ENCODE measurements at places on chromosomes 5 and 9.
A peak's percentile ranks its signal among the peaks of the same experiment; 100 is the strongest.

- no peak for DNase-seq
Observed at GRCh38 chr5:137498301-137498735, 808 bp downstream of the SPOCK1 start.

DNA sequence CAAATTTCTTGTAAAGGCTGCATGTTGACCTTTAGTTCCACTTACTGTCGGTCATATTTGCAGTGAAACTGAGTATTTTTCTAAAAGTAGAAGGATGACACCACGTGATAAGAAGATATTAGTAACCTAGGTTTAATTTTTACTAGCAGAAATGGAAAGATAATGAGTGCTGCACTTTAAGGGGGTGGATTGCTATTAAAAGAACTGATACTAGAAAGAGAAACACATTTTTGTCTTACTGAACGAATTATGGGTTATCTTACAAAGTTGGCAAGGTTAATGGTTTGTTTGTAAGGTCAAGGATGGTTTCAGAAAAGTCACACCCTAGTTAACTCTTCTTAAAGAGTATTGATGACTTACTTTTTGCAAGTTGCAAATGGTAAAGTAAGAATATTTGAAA, 2.4 kb downstream of the MACIR start:
- DNase-seq = no peak

GRCh38 chr5:7793895-7794294, 57.0 kb downstream of the CFAP90 start:
- no peak for DNase-seq

GRCh38 chr9:20604562-20604961, 17.7 kb downstream of the MLLT3 start:
- DNase-seq = no peak

- DNase-seq = no peak
Observed at GRCh38 chr5:52605317-52606313, 182.1 kb upstream of the ITGA1 start.

- DNase-seq = no peak
Observed at GRCh38 chr5:124315741-124316415, 430.6 kb downstream of the ZNF608 start.

DNA sequence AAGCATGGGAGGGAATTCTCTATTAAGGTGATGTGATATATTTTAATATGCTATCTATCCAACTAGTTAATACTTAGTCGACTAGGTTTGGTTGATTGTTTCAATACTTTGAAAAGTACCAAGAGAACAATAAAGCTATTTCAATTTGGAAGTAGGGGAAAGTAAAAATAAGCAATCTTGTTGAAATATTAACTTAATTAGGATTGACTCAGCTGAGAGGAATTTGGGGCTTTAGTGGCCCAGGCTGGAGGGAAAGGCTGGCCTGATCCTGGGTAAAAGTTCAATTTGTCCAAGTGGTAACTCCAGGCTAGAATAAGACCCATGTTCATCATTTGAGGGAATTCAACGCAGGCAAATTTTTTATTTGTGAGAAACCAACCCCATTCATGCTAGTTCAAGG, 48.6 kb downstream of the NMUR2 start:
- DNase-seq = no peak

GRCh38 chr9:25704800-25705199, 26.6 kb upstream of the TUSC1 start:
- DNase-seq = no peak

DNA sequence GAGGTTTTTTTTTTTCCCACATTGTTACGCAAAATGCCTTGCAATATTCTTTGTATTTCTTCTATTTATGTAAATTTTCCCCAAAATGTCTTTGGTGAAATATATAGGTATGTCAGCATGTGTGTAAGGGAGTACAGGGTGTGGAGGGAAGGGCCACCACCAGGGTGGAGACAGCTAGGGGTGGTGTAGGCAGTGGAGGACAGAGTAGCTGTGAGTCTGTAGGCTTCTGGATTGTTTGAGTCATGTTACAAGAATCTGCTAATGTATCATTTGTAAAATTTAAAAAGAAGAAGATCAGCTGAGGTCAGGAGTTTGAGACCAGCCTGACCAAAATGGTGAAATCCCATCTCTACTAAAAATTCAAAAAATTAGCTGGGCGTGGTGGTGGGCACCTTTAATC, 175.5 kb downstream of the NXNL2 start:
- no peak for DNase-seq

GRCh38 chr5:170861917-170862766, at the start of gene RANBP17:
RANBP17 (plus strand) TSS chr5:170862018.
- DNase-seq = peak; percentile 40

DNA sequence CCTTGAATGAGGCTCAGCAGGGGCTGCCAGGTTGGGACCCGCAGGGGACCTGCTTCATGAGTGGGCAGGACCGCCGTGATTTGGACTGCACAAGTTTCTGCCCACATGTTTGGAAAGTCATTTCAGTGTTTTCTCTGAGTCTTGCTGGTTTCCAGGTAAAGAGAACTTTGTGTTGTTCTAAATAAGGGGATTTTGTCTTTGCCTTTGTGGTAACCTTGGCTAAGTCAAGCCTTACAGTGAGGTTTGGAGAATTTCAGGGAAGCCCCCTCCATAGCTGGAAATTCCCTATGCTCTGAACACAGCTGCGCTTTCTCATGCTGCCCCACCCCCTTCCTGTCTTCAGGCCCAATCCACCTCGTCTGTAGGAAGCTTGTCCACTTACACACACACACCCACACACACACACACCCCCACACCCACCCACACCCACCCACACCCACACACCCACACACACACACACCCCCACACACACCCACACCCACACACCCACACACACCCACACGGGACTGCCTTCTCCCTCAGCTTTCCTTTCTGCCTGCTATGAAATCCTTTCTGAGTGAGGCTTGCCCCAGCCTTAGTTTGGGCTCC, 270.1 kb downstream of the HSPA4 start:
- DNase-seq = no peak

- DNase-seq = no peak
Observed at GRCh38 chr5:151115272-151115905, 34.6 kb upstream of the TNIP1 start.

DNA sequence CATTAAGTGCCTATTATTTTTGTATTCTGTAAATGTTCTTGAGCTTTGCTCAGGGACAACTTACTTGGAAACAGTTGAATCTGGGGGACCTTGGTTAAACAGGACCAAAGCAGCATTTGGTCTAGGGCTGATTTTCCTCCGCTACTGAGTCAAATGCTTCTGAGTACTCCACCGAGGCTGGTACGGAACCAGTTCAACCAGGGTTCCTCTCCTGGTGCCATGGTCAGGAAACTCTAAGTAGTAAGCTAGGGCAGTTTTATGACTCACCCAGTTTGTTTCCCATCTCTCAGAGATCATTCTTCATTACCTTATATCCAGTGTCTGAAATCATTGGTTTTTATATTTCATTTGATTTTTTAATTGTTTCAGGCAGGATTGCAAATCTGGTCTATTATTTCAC, 111.9 kb upstream of the TNFAIP8 start:
- DNase-seq = no peak

DNA sequence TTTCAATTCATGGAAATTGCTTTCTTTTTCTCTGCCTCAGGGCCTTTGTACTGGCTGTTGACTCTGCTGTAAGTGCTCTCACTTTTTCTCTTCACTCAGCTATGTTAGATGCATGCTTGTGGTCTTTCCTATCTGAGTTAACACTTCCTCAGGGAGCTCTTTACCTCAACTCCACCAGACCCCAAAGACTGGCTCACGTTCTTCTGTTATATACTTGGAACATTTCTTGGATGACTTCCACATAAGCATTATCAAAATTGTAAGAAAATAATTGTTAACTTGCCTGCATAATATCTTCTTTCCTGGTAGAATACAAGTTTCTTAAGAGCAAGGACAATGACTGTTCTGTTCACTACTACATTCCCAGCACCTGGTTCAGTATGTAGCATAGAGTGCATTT, 455.9 kb downstream of the EBF1 start:
- DNase-seq = no peak

DNA sequence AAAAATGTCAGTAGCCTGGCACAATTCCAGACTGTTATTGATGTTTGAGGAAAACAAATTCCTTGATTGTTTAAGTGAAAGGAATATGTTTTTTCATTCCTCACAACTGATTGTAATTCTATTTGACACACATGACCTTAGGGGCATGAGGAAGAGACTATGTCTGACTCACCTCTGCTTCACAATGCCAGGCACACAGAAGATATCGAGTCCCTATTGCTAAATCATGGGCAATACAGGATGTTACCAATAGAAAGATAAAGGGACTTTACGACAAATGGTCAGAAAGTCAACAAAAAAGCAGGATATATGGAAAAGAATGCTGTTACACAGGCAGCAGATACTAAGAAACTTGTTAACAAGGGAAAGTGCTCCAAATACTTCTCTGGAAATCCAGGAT, 1903.5 kb downstream of the EFNA5 start:
- no peak for DNase-seq

DNA sequence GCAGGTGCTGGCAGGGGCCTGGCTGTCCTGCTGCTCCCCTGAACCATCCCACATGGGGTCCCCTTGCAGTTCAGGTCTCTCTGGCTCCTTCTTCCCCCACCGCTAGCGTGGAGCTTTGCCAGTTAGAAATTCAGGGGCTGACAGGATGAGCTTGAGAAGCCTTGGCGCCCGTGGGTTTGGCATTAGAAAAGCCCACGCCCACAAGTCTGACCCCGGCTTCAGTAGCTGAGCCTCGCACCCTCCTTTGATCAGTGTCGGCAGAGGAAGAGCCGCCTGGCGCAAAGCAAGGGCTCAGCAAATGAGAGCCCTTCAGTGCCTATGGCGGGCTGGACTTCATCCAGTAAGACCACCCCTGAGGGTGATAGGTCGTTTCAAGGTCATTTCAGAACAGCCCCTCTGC, 30.1 kb upstream of the NCS1 start:
- no peak for DNase-seq

GRCh38 chr9:94772639-94773303, 46.3 kb downstream of the AOPEP start:
- DNase-seq = no peak

DNA sequence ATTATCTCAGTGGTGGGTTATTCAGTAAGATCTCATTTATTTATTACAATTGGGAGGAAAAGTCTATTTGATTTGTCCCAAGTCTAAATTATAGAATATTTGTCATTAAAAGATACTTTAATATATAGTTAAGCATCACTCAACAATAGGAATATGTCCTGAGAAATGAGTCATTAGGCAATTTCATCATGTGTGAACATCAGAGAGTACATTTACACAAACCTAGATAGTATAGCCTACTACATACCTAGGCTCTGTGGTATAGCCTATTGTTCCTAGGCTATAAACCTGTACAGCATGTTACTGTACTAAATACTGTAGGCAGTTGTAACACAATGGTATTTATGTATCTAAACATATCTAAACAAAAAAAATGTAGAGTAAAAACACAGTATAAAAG, 135.0 kb upstream of the RASA1 start:
- DNase-seq = no peak

DNA sequence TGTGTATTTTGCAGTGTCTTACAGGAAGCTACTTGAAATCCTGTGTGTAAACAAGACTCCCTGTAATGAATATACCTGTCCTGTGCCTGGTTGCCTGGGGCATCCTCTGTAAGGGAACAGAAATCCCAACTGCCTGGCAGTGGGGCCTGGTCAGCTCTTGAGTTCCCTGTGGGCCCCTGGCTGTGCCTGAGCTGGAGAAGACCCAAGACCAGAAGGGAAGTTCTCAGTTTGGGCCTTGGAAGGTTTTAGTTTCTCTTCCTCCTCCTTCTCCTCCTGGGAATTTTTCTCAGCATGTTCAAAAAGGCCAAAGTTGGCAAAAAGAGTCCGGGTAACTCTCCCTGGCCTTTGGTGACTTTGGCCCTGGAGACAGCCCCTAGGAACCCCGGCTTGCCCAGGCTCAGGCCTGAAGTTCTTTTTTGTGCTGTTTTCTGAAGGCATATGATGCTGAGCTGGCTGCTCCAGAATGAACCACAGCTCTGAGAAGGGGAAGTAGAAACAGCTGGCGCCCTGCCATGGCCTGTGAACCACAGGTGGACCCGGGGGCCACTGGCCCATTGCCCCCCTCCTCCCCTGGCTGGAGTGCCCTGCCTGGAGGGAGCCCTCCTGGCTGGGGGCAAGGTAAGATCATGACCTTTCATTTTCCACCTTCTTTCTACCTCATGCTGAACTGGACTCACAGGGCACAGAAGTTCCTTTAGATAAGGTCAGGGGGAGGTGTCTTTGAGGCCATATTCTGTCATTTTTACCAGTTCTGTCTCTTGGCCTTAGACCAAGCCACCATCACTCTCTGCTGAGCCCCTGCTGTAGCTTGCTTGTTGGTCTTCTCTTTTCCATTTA, 5.8 kb downstream of the TMEM268 start:
- no peak for DNase-seq

- DNase-seq = no peak
Observed at GRCh38 chr5:128904805-128905567, 60.3 kb upstream of the SLC27A6 start.

DNA sequence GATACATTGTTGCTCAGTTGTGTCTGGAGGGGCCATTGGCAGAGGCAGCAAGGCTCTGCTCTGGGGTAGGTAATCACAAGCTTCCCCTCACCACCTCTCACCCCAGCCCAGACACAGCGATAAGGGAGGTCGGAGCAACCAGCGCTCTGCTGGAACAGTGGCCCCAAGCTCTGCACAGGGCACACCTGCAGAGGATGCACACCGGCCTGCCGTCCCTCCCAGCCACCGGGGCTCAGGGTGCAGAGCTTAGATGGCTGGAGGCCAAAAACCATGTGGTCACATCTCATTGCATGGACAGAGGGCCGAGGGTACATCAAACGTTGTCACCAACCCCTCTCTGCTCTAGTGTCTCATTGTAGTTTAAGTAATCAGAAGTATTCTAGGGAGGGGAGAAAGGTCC, 95.4 kb upstream of the ICE1 start:
- DNase-seq = no peak

GRCh38 chr5:54159893-54160195, 150.5 kb downstream of the ARL15 start:
- no peak for DNase-seq

DNA sequence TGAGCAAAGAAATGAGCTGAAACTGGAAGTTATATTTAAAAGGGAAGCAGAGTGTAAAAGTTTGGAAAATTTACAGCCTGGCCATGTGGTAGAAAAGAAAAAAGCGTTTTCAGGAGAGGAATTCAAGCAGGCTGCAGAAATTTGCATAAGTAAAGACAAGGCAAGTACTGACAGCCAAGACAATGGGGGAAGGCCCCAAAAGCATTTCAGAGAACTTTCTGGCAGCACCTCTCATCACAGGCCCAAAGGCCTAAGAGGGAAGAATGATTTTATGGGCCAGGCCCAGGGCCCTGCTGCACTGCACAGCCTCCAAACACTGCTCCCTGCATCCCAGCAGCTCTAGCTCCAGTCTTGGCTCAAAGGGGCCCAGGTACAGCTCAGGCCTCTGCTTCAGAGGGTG, 169.7 kb downstream of the GLIS3 start:
- DNase-seq = no peak

GRCh38 chr5:32331217-32331934, 18.6 kb upstream of the MTMR12 start:
- no peak for DNase-seq
